ENCODE measurements at places on chromosomes 2 and 18.

- no peak for DNase-seq
Measured at GRCh38 chr2:69790601-69790959, 38.9 kb upstream of the GMCL1 start.

- DNase-seq = no peak
Measured at GRCh38 chr2:46308629-46309028, 11.4 kb downstream of the EPAS1 start.

DNA sequence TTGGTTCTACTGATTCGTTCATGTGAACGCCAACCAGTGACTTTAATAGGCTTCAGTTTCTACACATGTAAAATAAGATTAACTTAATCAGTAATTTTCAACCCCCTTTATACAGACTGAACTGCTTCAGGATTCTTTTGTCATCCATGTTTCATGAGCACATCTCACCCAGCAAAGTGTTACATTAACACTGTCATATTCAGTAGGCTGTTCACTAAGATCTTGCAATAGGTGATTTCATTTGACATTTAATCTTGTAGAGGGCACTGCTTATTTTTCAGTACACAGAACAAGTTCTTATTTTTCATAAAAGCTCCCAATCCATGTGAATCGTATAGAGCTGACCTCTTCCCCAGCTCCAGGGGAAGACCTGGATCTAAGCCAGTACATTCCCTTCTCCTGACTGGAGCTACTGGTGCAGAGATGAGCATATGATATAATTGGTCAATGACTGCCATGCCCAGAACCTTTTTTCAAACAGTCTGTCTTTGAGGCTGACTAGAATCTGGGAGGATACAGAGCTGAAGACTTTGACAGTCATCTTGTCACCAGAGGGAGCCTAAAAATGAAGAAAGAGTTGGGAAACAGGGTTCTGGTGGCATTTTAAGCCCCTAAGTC, 72.2 kb upstream of the CHRNA1 start:
- DNase-seq = no peak

DNA sequence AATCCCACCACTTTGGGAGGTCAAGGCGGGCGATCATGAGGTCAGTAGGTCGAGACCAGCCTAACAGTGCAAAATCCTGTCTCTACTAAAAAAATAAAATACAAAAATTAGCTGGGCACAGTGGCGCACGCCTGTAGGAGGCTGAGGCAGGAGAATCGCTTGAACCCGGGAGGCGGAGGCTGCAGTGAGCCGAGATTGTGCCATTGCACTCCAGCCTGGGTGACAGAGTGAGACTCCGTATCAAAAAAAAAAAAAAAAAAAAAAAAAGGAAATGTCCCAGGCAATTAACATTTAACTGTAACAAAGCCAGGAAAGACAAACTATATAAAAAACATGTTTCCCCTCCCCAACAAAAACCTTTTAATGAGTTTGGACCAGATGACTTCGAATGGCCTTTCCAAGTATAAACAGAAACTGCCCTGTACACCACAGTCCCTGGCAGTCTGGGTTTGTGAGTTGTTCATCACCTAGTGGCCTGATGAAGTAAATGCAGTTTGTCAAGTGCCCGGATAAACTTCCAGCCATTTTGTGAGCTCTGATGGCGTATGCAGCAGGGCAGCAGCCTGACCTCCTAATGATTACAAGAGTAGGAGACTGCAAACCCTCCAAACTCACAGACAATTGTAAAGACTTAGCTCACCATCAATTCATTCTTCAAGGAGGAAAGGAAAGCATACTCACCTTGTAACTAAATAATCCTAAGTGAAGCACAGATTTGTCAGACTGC, 16.6 kb upstream of the PCBP1 start:
- no peak for DNase-seq

DNA sequence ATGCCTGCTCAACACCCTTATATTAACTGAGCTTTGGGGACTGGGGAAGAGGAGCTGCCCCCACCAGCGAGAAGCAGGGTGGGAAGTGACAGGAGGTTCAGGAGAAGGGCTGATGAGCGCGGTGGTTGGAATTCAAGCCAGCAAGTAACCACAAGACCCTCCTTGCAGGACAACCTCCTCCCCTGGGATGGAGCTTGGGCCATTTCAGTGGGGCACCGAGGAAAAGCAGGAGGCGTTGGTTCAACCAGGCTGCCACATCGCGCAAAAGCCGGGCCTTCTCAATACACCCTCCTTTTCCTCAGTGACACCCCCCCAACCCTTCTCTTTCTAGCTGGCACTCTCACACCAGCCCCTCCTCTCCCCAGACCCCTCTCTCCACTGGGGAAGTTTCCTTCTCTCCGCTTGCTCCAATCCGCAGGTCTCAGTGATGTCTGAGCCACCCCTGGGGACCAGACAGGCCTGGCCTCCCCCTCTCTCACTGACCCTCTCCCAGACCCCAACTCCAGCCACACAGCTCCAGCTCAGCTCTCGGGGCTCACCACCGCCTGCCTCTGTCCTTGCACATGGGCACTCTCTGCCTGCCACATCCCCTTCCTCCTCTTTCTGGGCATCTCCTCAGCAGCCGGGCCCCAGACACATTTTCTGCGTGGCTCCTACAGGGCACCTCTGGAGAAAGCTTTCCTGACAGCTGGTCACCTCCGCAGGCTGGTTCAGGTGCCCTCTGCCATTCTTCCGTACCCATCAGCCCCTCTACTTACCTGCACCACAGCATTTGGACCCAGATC, 44.5 kb downstream of the KCNF1 start:
- no peak for DNase-seq

- no peak for DNase-seq
Measured at GRCh38 chr2:128285329-128285931, 33.2 kb downstream of the HS6ST1 start.

- peak; percentile 87 for DNase-seq
Measured at GRCh38 chr2:120312860-120313694, 32.9 kb upstream of the INHBB start.

DNA sequence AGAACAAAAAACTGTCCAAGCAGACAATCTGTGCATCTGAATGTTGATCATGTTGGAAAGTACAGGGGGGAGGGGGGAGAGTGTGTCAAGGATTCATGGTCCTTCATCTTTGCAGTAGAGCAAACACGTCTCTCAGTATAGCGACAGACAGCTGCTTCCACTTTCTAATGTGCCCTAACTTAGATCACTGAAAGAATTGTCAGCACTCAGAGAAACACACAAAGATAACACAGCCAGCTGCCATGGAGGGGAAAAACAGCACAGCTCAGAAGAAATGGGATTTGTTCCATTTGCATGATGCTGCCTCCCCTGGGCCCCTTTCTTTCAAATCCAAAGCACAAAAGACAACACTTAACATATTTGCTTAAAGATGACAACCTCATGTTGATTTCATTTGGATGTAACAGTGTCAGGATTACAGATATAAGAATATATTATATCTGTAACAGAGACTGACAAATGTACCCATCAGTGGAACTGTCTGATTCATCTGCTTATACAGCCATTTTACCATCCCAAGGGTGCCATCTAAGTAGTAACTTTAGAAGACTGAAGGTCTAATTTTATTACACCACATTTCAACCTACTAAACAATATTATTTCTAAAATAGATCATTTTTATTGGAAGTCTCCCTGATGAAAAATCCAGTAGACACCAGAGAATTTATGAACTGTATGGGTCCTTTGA, 17.7 kb downstream of the FIGN start:
- no peak for DNase-seq

DNA sequence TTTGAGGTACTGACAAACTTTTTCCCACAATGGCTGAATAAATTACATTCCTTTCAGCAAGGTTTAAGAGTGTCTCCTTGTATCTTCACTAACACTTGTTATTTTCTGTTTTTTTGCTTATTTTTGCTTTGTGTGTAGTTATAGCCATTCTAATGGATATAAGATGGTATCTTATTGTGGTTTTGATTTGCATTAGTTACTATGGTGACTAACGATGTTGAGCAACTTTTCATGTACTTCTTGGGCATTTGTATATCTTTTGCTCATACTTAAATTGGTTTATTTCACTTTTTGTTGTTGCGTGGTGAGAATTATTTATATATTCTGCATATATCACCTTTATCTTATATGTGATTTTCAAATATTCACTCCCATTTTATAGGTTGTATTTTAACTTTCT, 79.9 kb upstream of the FSIP2 start:
- DNase-seq = no peak
